ENCODE measurements at places on chromosomes 2 and 18.

- no peak for DNase-seq
Measured at GRCh38 chr2:101435001-101435862, 39.7 kb downstream of the RFX8 start.

DNA sequence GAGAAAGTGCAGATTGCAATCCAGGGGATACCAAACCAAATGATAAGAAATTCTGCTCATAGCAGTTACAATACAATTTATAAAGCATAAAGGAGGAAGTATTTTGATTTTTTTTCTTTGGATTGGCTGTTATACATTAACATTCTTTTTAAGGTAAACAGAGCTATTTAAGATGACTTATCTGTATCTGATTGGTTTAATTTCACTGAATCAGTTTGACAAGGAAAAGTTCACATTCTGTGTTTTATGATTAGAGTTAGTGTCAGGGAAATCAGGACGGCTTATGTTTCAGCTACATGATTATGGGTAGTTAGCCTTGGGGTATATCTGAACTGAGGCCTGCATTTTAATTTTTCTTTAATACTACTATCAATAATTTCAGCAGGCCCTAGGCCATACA is 360.9 kb downstream of the ARL6IP6 start:
- no peak for DNase-seq

DNA sequence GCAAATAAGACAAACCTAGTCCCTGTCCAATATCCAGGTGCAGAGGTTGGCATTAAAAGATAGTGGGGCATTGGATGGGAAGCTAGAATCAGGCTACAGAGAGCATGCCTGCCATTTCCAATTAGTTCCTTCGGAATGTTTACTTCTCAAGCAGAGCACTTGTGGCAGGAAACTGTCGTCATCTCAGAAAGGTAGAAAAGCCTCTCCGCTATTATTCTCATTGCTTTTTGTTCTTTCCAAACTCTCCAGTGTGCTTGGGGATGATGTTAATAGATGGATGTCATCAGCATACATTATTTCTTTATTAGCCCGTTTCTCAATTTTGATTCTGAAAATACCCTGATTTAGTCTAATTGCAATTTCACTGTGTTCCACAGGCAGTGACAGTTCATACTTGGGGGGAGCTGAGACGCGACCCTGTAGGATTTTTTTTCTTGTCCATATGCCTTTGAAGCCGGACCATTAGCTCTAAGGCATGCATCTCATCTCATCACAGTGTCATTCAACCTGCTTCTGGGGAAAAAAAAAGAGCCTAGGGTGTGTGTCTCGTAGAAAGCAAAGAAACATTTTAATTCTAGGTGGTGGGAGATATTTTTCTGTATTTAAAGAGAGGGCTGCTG is 7.7 kb downstream of the ASB18 start:
- no peak for DNase-seq

DNA sequence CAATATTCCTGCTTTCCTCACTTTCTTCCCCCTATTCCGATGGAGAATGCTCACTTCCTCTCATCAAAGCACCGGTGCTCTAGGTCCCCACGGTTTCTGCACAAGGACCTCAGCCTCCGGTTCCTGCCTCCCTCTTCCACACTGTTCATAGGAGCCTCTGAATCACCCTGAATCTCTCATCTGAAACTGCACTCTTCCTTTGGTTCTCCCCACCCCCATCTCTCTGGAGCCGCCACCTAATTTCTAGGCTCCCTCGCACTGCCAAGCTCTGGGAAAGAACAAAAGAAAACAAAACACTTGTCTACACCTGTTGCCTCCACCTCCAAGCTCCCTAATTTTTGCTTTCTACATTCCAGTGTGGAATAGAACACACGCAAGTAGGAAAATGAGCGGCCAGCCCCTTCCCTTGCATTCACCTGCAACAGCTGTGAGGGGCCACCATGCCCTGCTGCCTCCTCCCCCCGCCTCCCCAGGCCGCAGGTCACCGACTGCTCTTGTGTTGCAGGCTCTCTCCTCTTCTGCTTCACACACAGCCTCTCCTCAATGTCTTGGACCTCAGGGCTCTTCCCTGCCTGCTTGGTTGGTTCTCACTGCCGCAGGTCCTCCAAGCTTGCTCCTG is 9.6 kb downstream of the FBXO15 start:
- DNase-seq: no peak

DNA sequence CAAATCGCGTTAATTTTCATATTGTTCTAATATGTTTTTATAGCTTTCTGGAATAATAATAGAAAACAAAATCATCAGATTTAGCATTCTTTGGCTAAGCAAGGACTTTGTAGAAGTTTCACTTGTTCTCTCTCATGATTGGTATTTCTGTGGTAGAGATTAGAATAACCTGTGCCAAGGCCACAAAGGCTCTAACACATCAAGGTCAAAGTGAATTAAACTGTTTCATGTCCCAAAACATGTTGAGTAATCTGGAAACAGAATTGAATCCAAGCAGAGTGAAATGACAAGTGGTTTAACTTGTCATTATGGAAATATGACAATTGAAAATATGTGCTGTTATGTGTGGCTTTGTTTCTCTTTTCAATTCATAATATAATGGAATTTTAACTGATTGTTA is 617.4 kb downstream of the CCDC85A start:
- no peak for DNase-seq

DNA sequence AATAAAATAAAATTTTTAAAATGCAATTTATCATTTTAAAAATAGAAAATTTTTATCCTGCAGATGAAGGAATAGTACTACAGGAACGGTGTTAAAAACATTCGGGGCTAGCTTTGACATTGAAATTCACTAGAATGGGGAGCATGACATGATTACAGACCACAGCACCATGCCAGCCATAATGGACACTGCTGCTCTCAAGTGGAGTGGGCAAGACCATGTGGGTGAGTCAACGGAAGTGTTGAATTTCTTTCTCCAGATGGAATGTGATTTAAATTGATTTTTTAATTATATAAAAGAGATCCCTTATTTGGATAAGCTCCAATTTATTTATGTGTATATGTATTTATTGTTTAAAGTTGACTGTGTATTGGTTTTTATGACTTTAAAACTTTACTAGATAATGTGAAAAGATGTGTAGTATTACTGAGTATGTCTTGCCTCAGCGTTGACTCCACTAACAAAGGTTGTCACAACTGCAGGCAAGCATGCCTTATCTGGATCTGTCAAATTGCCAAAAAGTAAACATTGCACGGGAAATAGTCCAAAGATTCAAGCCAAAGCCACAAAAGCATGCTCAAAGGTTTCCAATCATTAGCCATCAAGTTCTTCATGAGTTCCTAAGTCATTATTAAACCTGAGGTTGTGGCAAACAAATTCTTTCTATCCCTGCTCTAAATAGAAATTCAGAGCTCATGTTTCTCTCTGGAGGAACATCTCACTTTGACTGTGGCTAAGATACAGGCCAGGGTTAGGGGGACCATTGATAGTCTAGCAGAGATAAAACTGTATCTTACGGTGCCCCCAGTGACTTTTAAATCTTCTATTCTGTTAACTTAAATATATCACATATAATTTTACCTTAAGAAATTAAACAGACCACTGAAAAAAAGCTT is 536.9 kb downstream of the TMX3 start:
- no peak for DNase-seq

GRCh38 chr2:26614216-26615138 is 26.7 kb downstream of the CIB4 start:
- no peak for DNase-seq

- DNase-seq: no peak
Measured at GRCh38 chr2:95531254-95531771, 46.8 kb upstream of the TRIM43B start.

GRCh38 chr2:181395851-181396250 is 61.3 kb upstream of the ITGA4 start:
- DNase-seq: no peak

GRCh38 chr2:119680457-119681202 is 1.6 kb downstream of the TMEM177 start:
- DNase-seq: no peak

- no peak for DNase-seq
Measured at GRCh38 chr18:58290116-58290695, 246.2 kb downstream of the NEDD4L start.

- peak; percentile 17 for DNase-seq
Measured at GRCh38 chr2:11203480-11203879, 48.2 kb downstream of the SLC66A3 start.

DNA sequence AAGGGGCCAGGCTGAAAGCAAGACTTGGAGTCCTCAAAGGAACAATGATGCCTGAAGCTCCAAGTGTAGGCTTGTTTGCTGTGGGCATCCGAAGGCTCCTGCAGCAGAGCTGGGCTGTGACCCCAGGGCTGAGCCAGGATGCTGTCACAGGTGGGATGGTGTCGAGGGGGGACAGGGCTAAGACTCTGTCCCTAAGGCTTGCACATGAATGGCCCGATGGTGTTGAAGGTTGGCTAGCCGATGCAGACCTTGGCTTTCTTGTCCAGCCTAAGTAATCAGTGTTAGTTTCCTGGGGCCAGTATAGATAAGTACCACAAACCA is 251.0 kb downstream of the NDUFA10 start:
- no peak for DNase-seq

DNA sequence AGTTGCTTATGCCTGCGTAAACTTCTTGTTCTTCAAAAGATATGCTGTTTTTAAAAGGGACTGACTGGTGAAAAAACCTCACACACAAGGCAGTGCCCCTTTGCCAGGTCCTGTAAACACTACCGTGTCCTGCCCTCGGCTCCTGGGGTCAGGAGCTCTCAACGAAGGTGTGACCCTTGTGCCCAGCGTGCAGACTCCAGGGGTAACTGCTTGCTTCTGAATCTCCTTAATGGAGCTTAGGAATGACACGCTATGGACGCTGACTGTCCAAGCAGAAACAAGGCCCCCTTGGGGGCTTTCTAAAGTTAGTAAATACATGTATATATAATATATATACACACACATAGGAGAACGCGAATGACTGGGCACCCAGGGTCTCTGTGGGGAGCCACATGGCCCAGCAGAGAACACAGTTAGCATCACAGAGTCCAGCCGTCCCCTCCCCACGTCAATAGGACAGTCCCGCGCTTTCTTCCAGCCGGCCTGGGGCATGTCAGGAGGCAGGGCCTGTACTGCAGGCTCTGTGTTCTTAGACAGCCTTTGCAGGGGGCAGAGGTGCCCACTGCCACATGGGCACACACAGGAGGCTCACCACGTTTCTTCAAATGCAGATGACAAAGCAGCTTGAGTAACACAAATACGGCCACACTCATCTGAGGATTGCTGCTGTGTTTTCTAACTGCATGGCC is 96.1 kb downstream of the HDAC4 start:
- DNase-seq: no peak

DNA sequence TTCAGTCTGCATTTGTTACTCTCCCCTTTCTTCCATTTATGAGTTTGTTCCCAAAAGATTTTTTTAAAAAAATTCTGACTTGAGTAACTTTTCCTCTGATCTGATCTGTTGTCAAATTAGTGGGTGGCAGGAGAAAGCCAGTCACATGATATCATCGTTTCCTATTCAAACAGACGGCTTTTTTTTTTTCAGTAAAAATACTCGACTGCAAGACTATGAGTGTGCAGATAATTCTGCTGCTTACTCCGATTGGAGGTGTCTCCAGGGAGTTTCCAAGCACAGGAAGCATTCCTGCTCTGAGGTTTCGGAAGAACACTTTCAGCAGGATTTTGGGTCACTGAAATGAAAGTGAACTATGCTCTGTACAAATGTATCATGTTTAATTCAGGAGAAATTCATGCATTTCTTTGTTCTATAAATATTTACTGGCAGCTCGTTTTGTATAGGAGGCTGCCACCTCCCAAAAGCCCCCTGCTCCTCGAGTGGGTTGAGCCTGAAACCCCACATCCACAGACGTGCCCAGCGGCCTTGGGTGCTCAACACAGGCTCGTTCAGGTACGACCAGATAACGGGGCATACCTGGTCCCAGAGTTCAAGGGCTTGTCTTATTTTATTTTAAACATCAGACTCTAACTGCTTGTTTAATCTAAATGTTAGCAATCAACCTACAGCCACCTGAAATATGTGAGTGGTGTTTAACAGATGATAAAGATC is 126.9 kb upstream of the ZNF516 start:
- DNase-seq: no peak

GRCh38 chr2:233810385-233810784 is 32.3 kb downstream of the MROH2A start:
- no peak for DNase-seq

GRCh38 chr2:20496076-20496872 is 49.4 kb downstream of the RHOB start:
- DNase-seq: no peak

DNA sequence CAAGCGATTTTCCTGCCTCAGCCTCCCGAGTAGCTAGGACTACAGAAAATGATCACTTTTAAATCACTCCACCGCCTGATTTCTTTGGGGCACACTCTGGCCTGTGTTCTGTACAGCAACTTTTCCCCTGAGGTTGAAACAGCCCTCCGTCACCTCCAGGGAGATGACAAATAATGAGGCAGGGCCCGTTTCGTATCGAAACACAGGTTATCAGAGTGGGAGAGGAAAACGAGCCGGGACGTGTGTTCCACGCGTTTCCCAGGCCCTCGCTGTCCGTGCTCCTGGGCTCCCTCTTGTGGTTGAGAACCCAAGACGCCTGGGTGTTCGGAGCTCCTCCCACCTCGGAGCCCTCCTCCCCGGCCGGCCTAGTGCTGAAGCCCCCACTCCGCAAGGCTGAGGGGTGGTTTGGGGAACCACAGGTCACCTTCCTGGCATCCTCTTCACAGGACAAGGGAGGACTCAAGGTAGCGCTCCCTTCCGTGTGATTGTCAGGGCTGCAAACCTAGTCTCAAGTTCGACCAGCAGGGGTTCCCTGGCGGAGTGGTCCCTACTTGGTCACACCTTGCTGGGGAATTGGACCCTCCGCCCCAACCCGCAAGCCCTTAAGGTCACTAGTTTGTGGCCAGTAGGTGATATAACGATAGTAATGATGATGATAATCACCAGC is 12.8 kb downstream of the ATP6V1B1 start:
- DNase-seq: peak; percentile 59

DNA sequence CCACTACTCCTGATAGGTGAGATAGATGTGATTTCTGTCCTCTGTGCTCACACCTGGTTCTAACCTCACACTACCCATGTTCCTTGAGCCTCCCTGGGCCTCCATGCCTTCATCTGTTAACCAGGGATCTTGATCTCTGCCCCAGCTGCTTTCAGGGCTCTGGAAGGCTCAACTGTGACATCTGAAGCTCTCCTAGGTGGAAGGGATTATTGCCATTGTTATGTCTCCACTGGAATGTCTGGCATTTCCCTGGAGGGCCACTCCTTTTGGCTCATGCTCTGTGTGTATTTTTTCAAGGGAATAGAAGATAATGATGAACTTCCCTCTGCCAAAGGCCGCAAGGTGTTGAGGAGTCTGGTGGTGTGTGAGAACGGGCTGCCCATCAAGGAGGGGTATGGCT is 41.2 kb downstream of the PCARE start:
- DNase-seq: no peak

GRCh38 chr2:182077448-182078142 is 91.9 kb downstream of the PPP1R1C start:
- peak; percentile 31 for DNase-seq

All from GM06990 (cell line).